ENCODE measurements at places on chromosomes 6 and 20. TPM values are rescaled to one million over a fixed set of nuclear protein-coding genes. Genes with fewer than 3 reads are reported as not detected.
A peak's percentile ranks its signal among the peaks of the same experiment; 100 is the strongest.

The MGME1 gene
- 3.9 TPM for total RNA-seq

The C4A gene
- total RNA-seq = 26.2 TPM

The SMLR1 gene
- 0.72 TPM for total RNA-seq

The SFTA2 gene
- not detected for total RNA-seq

The SLCO4A1 gene
- 24.1 TPM for total RNA-seq

The MED20 gene
- 15.2 TPM for total RNA-seq

The OR12D3 gene
- total RNA-seq = 3.6 TPM

The TMEM244 gene
- total RNA-seq = not detected

The SMPD2 gene
- 8.4 TPM for total RNA-seq

The ADGRF4 gene
- total RNA-seq = 7.5 TPM

The ZC2HC1B gene
- not detected for total RNA-seq

The BFSP1 gene
- total RNA-seq = 2.9 TPM

The MDFI gene
- 67.7 TPM for total RNA-seq

GRCh38 chr20:15236812-15237211 lies 899.4 kb upstream of the FLRT3 start:
- no peak for DNase-seq

GRCh38 chr20:33687993-33688937 lies 2.1 kb upstream of the E2F1 start:
- DNase-seq = no peak

DNA sequence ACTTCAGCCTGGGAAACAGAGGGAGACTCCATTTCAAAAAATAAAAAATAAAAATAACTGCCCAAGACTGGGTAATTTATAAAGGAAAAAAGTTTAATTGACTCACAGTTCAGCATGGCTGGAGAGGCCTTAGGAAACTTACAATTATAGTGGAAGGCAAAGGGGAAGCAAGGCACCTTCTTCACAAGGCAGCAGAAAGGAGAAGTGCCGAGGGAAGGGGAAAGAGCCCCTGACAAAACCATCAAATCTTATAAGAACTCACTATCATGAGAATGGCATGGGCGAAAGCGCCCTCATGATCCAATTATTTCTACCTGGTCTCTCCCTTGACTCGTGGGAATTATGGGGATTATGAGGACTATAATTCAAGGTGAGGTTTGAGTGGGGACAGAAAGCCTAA lies 95.5 kb upstream of the LGSN start:
- no peak for DNase-seq

GRCh38 chr6:72374857-72375256 lies 247.0 kb upstream of the KCNQ5 start:
- DNase-seq = no peak

DNA sequence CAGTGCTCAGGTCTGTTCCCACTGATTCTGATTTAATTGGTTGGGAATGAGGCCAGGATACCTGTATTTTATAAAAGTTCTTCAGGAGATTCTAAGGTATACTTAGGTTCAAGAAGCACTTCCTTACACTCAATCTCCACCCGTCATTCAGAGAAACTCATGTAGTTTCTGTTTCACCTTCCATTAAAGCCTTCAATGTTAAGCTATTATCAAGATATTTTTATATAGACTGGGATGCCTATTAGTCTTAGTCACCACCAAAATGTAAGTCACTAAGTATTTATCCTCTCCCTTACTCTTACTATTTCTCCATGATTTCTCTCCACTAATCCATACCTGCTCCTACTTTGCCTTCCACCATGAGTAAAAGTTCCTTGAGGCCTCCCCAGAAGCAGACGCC lies 38.1 kb upstream of the GCLC start:
- no peak for DNase-seq

GRCh38 chr6:3718407-3718806 lies 33.1 kb downstream of the PXDC1 start:
- no peak for DNase-seq

DNA sequence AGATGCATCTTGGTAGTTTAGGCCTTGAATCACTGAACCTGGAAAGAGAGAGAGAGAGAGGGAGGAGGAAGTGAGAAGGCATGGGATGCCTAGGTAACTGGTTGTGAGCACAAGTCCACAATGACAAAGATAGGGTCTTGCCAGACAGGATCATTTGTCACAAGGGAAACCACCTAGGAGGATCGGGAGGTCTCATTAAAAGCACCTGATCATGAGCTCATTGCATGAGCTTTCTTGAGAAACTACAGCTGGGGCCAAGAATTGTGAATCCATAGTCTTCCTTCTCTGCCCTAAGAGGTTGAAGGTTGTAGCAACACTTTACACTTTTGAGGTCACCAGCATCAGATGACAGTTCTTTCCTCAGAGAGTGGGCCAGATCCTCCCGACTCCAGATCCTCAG lies 195.7 kb downstream of the CD83 start:
- DNase-seq = no peak

GRCh38 chr20:35490736-35491181 lies 35.4 kb downstream of the CEP250 start:
- DNase-seq = peak; percentile 10

- peak; percentile 87 for DNase-seq
Measured at GRCh38 chr6:15897063-15897876, 231.6 kb upstream of the MYLIP start.

DNA sequence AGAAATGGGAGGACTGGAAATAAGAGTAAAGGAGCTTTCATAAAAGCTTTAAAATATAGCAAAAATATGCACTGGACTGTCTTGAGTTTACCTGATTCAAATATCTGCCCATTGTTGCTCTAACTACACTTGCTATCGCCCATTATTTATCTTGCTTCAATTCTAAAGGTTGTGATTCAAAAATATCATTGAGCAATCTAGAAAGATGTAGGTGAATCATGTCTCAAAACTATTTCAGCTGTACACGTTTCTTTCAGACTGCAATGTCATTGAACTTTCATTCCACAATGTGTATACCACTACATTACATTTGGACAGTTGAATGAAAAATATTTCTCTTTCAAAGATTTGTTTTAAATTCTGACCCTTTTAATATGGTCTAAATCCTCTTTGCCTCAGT lies 545.6 kb downstream of the BMP2 start:
- no peak for DNase-seq

- DNase-seq = peak; percentile 57
Measured at GRCh38 chr20:25623225-25623735, 534 bp downstream of the NANP start.

DNA sequence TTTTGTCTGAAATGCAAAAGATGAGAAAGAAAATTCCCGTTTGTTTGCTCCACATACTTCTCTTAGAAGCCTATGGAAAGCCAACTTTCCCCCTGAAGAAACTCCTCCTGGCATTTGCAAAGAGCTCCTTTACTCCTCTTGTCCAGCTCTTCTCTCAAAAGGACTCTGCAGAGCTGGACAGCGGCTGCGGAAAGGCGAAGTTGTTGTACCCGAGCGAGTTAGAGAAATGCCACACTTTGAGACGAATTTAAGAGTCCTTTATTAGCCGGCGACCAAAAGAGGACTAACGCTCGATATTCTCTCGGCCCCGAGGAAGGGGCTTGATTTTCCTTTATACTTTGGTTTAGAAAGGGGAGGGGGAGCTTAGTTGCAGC lies 157.8 kb downstream of the TRIM27 start:
- no peak for DNase-seq

DNA sequence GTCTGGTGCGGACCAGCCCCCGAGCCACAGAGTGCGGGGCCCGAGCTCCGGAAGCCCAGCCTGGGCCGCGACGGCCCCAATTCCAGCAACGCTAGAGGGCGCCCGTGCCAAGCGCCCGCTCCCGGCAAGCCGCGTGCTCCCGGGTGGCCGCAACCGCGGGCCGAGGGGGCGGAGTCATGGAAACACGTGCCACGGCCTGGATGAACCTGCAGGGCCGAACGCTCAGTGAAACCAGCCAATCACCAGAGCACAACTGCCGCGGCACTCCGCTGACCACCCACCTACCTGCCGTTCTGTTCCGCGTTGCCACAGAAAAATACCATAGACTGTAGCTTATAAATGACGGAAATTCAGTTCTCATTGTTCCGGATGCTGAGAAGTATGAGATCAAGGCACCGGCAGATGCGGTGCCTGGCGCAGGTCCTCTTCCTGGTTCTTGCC lies 85.7 kb upstream of the FOXC1 start:
- peak; percentile 57 for DNase-seq

DNA sequence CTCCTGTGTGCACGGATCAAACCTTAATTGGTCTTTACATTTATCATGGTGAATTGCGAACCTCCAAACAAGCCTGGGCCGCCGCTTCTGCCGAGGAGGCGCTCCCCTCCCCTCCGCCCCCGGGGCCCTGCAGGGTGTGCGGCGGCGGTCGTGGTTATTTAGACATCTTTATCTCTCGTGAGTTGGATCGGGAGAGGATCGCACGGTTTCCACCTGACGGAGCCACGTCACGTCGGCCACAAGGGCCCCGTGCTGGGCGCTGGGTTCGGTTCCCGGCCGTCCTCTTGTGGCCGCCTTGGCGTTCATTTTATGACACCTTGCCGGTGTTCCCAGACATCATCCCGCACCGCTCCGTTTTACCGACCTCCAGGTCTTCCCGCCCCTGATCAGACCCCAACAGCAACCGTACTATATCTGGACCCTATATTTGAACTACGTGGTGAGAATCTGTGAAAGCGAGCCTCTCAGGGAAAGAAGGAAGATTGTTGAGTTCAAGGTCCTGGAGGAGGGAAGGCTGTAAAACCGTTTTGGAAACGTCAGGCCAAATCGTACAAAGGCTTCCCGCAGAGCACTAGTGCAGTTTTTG lies 1.3 kb upstream of the CNR1 start:
- DNase-seq = no peak

GRCh38 chr20:57384953-57385761 lies 6.0 kb upstream of the RBM38 start:
- peak; percentile 27 for DNase-seq
